ENCODE measurements at places on chromosomes 5 and 9. TPM values are rescaled to one million over a fixed set of nuclear protein-coding genes. Genes with fewer than 3 reads are reported as not detected.
A peak's percentile ranks its signal among the peaks of the same experiment; 100 is the strongest.

PCDHB13 gene
- 1.0 TPM for polyA plus RNA-seq

- no peaks in the 10 kb centered on the region for H3K36me3 ChIP-seq
- H3K4me3 ChIP-seq = no peak overlapping the region
- H3K4me1 ChIP-seq = no peaks in the 10 kb centered on the region
- DNase-seq = no peak
- no peaks in the 10 kb centered on the region for H3K27me3 ChIP-seq
These were observed 50.9 kb downstream of the ANKRD31 start for GRCh38 chr5:75185763-75186162.

DNA sequence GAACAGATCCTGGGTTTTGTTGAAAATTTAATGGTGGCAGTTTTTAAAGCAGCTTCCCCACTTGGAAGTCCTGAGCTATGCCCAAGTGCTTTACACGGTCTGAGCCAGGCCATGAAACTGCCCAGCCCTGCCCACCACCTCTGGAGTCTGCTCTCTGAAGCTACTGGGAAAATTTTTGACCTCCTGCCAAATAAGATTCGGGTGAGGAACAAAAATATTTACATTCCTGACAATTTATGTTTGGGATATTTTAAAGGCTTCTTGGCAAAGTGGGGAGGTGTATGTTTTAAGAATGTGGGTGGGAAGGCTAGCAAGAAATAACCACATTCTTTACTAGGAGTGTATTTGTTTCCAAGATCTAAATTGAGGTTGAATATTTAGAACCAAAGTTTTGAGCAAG, 50.0 kb downstream of the HACD4 start:
- H3K27ac ChIP-seq = peak overlapping the region; percentile 78
- no peaks in the 10 kb centered on the region for H3K4me1 ChIP-seq
- no peaks in the 10 kb centered on the region for H3K36me3 ChIP-seq
- H3K27me3 ChIP-seq = no peaks in the 10 kb centered on the region
- DNase-seq = no peak

DNA sequence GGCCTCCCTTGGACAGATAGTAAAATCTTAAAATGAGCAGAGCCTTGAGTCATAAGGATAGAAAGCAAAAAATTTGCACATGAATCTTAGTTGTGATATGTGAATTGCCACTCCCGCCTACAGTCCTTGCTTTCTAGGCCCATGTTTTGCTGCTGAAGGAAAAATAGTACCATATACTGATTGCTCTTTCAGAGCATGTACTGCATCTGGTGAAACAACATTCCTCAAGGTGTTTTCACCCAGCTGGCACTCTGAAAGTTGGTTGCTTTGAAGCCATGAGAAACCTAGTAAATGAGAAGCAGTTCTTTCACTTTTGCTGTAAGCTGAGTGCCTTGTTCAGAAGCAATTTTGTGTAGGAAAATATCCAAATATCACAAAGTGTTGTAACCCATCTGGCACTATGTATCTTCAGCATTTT, 10.3 kb downstream of the CDC37L1 start:
- H3K4me3 ChIP-seq = no peak overlapping the region
- no peak overlapping the region for H3K27ac ChIP-seq
- DNase-seq = no peak
- no peaks in the 10 kb centered on the region for H3K27me3 ChIP-seq
- H3K4me1 ChIP-seq = peaks cover 4% of the 10 kb centered on the region

NR5A1 gene
- 0.15 TPM for polyA plus RNA-seq

CTNND2 gene
- polyA plus RNA-seq = 4.6 TPM

DNA sequence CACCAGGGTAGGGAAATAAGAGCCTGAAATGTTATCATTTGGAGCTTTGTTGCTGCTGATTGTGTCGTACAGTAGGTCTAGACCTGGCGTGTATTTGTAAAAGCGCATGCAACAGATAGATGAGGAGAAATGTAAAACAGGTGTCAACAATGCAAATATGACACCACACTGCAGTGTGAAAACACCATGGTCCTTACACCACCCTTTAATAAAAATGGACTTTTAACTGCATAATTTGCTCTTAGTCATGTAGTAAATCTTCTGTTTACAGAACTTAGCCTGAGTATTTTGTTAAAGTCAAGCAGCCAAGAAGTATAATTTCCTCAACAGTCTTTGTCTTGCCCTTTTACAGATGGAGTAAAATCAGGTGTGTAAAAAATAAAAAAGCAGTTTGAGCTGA, 13.9 kb downstream of the PCBD2 start:
- H3K27me3 ChIP-seq = no peaks in the 10 kb centered on the region
- peaks cover 55% of the 10 kb centered on the region for H3K36me3 ChIP-seq
- DNase-seq = no peak
- no peak overlapping the region for H3K27ac ChIP-seq
- no peaks in the 10 kb centered on the region for H3K4me1 ChIP-seq

CRAT gene
- 48.5 TPM for polyA plus RNA-seq

DNA sequence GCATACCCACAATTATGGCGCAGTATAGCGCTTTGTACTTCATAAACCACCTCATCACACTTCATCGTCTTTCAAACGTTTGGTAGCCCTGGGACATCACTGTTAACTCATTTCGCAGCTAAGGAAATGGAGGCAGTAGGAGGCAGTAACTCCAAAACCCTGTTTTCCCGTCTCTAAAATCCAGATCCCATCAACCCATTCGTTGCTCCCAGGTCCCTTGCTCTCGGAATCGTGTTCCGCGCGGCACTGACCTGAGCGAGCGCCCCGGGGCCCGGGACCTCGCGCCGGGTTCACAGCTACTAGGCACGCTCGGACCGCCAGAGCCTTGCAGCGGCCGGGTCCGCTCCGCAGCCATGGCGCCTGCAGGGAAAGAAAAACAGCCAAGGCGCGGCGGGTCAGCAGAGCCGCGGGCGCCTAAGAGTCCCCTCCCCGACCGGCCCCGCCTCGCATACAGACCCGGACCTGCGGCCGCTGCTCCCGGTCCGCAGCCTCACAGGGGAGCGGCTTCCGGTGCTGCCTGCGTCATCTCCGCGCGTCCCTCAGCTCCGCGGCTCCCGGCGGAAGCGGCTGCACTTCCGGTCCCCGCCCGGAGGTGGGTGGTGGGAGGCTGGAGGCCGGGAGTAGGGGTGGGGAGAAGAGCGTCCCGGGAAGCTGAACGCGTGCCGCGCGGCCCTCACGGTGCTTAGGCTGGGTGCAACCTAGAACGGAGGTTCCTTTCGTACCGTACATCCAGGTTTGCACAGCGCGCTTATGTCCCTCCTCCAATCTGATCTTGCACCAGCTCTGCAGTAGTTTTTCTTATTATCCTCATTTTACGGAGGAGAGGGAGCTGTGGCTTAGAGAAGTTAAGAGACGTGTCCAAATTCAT, at the start of gene FBXW2:
FBXW2 (minus strand) TSS at position 519 of the 868 bp plus-strand sequence. CDS start 5,158 bp downstream, outside the sequence.
- peak; percentile 93 for DNase-seq
- peak within 1 kb of the TSS; percentile 88 for H3K4me3 ChIP-seq
- H3K27me3 ChIP-seq = no peaks in the 10 kb centered on the region
- no peaks in the 10 kb centered on the region for H3K4me1 ChIP-seq

- no peaks in the 10 kb centered on the region for H3K27me3 ChIP-seq
- H3K4me1 ChIP-seq = no peaks in the 10 kb centered on the region
- peak overlapping the region; percentile 52 for H3K27ac ChIP-seq
- DNase-seq = peak; percentile 26
- H3K36me3 ChIP-seq = no peaks in the 10 kb centered on the region
These were observed 446.2 kb upstream of the RIOK2 start for GRCh38 chr5:97629276-97629675.

- no peaks in the 10 kb centered on the region for H3K36me3 ChIP-seq
- no peaks in the 10 kb centered on the region for H3K27me3 ChIP-seq
- peak overlapping the region; percentile 65 for H3K4me3 ChIP-seq
- H3K27ac ChIP-seq = peak overlapping the region; percentile 77
- peaks cover 19% of the 10 kb centered on the region for H3K4me1 ChIP-seq
These were observed 27.3 kb downstream of the EGR1 start for GRCh38 chr5:138492560-138493045.

DNA sequence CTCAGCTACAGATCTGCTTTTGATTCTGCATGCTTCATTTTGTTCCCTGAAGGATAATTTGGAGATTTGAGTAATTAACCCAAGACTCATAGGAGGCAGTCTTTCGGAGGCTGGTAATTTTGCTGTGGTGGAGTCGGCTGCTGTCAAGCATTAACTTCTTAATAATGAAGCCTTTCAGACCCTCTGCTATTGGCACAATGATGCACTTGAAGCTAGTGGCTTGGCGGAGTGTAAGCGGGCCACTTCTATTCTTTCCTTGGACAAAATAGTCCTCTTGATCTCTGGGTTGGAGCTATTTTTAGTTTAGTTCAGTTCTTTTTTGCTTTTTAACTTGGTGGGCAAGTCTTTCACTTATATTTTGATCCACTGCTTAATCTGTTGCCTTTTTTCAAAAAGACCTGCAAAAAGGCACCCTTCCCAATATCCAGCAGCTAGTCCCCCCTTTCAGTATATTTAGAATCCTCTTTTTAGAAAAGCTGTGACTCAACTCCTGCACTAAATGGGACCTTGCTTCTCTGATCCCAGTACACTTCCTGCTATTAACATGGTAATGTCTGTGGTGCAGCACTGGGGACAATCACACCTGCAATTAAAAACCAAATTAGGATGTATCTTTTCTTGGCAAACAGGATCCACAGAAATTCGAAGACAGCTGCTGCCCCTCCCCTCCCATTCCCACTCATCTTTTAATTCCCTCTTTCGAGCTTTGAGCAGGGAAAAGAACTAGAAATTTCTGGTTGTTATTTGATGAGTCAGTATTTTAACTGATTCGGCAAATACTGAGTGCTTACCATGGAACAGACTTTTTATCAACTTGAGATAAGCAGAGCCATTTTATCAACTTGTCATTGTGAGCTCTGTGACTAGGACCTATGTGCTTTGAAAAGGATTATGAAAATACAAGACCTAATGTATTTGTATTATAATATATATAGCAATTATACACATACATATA, 169.4 kb upstream of the ANKRD55 start:
- no peaks in the 10 kb centered on the region for H3K27me3 ChIP-seq
- no peaks in the 10 kb centered on the region for H3K36me3 ChIP-seq
- DNase-seq = no peak
- peaks cover 22% of the 10 kb centered on the region for H3K4me1 ChIP-seq
- no peak overlapping the region for H3K27ac ChIP-seq
- no peak overlapping the region for H3K4me3 ChIP-seq

- H3K4me3 ChIP-seq = no peak overlapping the region
- no peak overlapping the region for H3K27ac ChIP-seq
- DNase-seq = no peak
These were observed 73.8 kb downstream of the SNCAIP start for GRCh38 chr5:122385808-122386207.

DNA sequence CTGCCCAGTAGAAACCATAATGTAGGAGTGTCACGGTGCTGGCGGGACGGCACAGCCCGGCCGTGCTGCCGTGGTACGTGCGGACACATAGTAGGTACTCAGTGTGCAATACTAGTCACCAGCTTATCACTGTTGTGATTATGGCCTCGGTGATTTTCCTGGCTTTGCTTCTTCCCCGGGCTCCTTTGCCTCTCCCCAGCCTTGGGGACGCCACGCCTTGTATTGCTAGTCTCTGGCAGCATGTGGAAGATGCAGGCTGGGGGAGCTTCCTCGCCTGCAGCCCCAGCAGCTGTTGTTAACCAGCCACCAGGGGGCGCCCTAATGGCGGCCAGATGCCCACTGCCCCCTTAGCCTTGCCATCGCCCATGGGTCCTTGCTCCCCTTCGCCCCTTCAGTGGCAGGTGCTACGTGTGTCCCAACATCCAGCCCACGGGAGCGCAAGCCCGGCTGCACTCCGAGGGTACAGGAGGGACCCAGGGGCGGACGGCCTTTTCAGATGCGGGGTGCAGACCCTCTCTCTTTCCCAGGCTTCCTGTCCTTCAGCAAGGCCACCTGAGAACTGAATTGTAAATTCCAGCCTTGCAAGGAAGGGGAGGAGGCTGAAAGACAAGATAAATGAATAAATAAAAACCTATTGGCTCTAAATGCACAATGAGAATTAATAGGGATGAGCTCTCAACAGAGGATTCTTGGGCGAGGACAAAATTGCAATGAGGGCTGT, 8.0 kb downstream of the NTNG2 start:
- H3K4me3 ChIP-seq = no peak overlapping the region
- no peaks in the 10 kb centered on the region for H3K4me1 ChIP-seq
- H3K36me3 ChIP-seq = no peaks in the 10 kb centered on the region
- DNase-seq = peak; percentile 48
- peaks cover 38% of the 10 kb centered on the region for H3K27me3 ChIP-seq
- no peak overlapping the region for H3K27ac ChIP-seq

DNA sequence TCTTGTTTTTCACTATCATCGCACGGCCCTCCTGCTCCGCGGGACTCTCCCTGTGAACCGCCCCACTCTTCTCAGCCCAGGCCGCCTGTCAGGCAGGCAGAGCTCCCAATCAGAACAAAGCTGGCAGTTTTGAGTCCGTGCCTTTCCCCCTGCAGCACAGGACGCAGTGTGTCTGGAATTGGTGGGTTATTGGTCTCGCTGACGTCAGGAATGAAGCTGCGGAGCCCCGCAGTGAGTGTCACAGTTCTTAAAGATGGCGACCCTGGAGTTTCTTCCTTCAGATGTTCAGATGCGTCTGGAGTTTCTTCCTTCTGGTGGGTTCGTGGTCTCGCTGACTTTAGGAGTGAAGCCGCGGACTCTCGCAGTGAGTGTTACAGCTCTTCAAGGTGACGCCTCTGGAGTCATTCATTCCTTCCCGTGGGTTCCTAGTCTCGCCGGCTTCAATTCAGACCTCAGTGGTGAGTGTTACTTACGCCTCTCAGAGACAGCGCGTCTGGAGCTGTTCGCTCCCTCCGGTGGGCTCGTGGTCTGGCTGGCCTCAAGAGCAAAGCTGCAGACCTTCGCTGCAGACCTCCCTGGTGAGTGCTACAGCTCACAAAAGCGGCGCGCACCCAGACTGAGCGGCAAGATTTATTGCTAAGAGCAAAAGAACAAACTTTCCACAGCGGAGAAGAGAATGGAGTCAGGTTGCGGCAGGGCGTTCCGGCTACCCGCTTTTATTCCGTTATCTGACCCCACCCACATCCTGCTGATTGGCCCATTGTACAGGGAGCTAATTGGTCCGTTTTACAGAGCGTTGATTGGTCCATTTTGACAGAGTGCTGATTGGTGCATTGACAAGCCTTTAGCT, 7.4 kb downstream of the ZDHHC11B start:
- no peak overlapping the region for H3K4me3 ChIP-seq
- H3K27ac ChIP-seq = no peak overlapping the region
- peaks cover 30% of the 10 kb centered on the region for H3K4me1 ChIP-seq
- DNase-seq = no peak
- H3K27me3 ChIP-seq = no peaks in the 10 kb centered on the region

DNA sequence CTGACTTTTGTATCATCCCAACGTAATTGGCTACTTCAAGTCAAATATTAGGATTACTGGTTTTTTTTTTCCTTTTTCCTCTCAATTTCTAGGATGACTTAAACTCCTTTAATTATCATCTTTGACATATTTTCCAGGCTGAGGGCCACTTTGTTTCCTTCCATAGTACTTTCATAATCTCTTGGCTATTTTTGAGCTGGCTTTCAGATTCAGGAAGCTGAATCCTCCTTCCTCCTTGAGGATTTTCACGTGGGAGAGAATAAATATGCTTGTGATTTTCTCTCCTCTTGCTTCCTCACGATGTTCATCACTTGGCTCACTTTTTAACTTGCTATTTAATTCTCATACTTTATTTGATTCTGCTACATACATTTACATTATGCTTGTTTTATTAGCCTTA, 88.1 kb downstream of the ITGA1 start:
- H3K4me1 ChIP-seq = peaks cover 22% of the 10 kb centered on the region
- no peak overlapping the region for H3K4me3 ChIP-seq
- no peak for DNase-seq
- no peaks in the 10 kb centered on the region for H3K27me3 ChIP-seq

SMIM33 gene
- not detected for polyA plus RNA-seq

All from heart right ventricle (tissue), 16 donors.